ENCODE measurements at places on chromosomes 12 and 14.
A peak's percentile ranks its signal among the peaks of the same experiment; 100 is the strongest.

GRCh38 chr14:75657331-75657730, 3.3 kb downstream of the ERG28 start:
- H3K36me3 ChIP-seq = peaks cover 39% of the 10 kb centered on the region
- H3K27ac ChIP-seq = no peak overlapping the region

DNA sequence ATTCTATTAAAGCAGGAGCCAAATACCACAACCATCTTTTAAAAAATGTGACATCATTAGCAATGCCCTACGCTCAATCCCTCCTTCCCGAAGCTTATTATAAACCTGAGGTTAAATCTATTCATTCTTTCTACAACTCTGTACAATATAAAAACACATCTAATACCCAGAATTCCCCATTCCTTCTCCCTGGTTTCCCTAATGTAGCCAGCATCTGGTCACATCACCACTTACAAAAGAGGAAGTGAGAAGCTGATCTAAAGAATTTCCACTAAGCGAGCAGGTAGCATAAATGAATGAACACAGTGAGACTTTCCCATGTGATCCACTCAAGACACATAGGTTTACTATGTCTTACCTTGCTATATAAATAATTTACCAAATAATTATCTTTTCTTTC, 90.4 kb downstream of the LRP6 start:
- peaks cover 62% of the 10 kb centered on the region for H3K27me3 ChIP-seq
- no peaks in the 10 kb centered on the region for H3K36me3 ChIP-seq
- H3K4me1 ChIP-seq = peaks cover 13% of the 10 kb centered on the region
- no peak overlapping the region for H3K27ac ChIP-seq
- no peak overlapping the region for H3K4me3 ChIP-seq
- DNase-seq = no peak

GRCh38 chr12:131112021-131112420, 158.3 kb downstream of the ADGRD1 start:
- no peak for DNase-seq
- H3K27me3 ChIP-seq = no peaks in the 10 kb centered on the region
- H3K4me1 ChIP-seq = no peaks in the 10 kb centered on the region

DNA sequence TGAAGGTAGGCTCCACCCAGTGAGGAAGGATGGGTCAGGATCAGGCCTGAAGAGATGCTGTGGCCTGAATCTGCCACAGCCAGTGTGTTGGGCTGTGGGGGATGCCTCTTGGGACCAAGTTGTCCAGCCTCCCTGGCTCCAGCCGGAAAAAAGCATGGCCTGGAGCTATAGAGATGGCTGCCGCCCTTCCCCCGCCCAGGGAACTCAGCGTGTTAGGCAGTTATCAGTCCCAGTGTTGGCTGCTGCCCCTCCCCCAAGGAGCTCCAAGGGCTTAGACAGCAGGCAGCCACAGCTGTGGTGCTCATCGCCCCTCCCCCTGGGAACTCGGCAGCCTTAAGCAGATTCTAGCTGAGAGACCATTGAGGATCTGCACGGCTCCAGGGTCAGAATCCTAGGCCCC, 158.0 kb downstream of the CAPZA3 start:
- H3K36me3 ChIP-seq = no peaks in the 10 kb centered on the region
- H3K4me1 ChIP-seq = no peaks in the 10 kb centered on the region
- peaks cover 1% of the 10 kb centered on the region for H3K27me3 ChIP-seq
- DNase-seq = no peak
- no peak overlapping the region for H3K27ac ChIP-seq

DNA sequence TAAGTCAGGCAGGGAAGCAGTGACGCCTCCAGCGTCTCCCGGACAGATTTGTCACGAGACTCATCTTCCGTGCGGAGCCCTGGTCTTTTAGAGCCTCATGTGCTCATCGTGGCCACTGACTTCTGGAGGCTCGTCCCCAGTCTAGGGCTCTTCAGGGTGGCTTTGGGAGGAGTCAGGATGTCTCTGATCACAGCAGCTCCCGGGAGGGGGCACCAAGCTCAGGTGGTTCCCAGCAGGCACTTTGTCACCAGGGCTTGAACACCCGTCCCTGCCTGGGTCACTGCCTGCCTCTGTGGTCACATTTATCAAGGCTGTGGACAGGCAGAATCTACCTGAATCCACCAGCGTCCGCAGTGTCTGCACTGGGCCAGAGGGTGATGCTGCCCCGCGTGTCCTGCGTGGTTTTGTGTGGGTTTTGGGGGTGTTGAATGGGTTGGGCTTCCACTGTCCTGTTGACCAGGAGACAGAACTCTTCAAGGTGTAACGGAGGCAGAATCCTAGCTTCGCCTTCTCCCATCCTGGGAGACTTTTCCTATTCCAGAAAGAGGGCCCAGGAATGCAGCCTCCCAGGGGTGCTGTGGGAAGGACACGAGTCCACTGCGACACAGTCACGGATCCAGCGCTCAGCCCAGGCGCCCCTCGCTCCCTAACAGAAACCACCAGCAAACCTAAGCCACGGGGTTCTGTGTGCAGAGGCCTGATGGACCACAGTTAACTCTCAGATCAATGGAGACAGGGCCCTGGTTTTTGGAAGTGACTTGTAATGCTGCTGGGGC, 132.3 kb downstream of the ADGRD1 start:
- no peaks in the 10 kb centered on the region for H3K4me1 ChIP-seq
- H3K27ac ChIP-seq = no peak overlapping the region
- no peaks in the 10 kb centered on the region for H3K36me3 ChIP-seq
- no peak for DNase-seq

DNA sequence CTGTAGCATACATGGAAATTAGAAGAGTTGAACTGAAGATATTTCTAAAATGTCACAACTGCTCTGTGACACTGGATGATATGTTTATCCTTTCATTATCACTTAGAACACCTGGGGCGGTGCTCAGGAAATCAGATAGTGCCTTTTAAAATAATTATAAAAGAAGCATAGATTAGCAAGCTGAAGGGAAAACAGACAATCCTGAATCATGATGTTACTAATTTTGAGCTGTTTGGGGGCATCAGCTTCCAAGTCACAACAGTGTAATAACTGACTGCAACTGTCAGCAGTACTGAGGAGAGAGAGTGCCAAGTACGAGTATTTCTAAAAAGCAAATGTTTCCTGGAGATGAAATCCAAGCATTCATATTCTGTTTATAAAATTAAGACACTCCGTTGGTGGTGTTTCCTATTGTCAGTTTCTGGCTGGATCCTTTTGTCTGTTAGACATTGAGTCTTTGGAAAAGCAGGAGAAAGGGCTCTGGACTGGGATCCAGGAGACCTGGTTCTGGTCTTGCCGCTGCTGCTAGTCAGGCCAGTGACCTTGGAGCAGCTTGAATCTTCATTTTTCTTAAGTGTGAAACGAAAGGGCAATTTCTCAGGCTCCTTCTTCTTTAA, 380.1 kb downstream of the EGLN3 start:
- H3K36me3 ChIP-seq = no peaks in the 10 kb centered on the region
- H3K27ac ChIP-seq = no peak overlapping the region
- no peaks in the 10 kb centered on the region for H3K27me3 ChIP-seq
- no peak for DNase-seq

DNA sequence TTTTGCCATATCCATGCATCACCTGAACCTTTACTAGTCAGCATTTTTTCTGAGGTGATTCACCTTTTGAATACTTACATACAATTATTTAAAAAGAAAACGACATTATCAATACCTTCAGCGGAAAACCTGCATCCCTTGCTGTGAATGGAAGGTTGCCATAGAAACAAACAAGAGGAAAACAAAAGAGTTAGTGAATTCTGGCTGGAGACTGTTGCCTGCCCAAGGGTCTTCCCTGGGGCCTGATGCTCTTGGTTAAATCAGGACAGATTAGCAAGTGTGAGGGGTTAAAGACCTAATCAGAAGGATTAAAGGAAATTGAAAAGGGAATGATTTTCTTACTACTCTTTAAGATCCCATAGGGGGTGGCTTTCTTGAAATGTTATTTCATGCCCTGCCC, 96.0 kb upstream of the WSCD2 start:
- no peak for DNase-seq
- H3K36me3 ChIP-seq = no peaks in the 10 kb centered on the region
- H3K4me1 ChIP-seq = peaks cover 2% of the 10 kb centered on the region
- no peaks in the 10 kb centered on the region for H3K27me3 ChIP-seq
- no peak overlapping the region for H3K4me3 ChIP-seq
- H3K27ac ChIP-seq = no peak overlapping the region

DNA sequence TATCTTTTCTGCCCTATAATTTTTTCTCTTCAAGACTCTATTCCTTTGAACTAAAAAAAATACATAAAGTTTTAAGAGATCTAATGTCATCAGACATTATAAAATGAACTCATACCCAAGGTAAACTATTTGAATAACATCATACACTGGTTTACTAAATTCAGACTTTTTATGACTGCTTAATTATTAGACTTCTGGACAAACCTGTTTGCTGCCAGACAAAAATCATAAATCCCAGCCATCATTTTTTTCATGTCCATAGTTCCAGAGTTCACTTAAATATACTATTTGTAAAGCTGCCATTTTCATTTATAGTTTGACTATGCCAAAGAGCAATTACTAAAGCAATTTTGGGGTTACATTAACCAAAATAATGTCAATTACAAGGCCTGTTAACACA, 34.0 kb downstream of the USP44 start:
- H3K27ac ChIP-seq = no peak overlapping the region
- no peak for DNase-seq
- H3K27me3 ChIP-seq = no peaks in the 10 kb centered on the region
- H3K4me3 ChIP-seq = no peak overlapping the region
- H3K36me3 ChIP-seq = peaks cover 26% of the 10 kb centered on the region

- peaks cover 10% of the 10 kb centered on the region for H3K4me1 ChIP-seq
- no peaks in the 10 kb centered on the region for H3K36me3 ChIP-seq
- DNase-seq = peak; percentile 21
- peak overlapping the region; percentile 43 for H3K4me3 ChIP-seq
- no peak overlapping the region for H3K27ac ChIP-seq
Measured at GRCh38 chr12:25436206-25437030, 116.7 kb downstream of the LMNTD1 start.

- peaks cover 5% of the 10 kb centered on the region for H3K4me1 ChIP-seq
- DNase-seq = peak; percentile 83
- no peak overlapping the region for H3K27ac ChIP-seq
- no peak overlapping the region for H3K4me3 ChIP-seq
Measured at GRCh38 chr12:69290545-69291277, 51.3 kb downstream of the CPSF6 start.

GRCh38 chr14:72097173-72097783, 165.0 kb downstream of the RGS6 start:
- H3K4me3 ChIP-seq = no peak overlapping the region
- H3K27me3 ChIP-seq = peaks cover 19% of the 10 kb centered on the region
- no peaks in the 10 kb centered on the region for H3K36me3 ChIP-seq
- no peak for DNase-seq
- peaks cover 13% of the 10 kb centered on the region for H3K4me1 ChIP-seq
- H3K27ac ChIP-seq = no peak overlapping the region

GRCh38 chr12:11759494-11759878, 110.0 kb downstream of the ETV6 start:
- no peaks in the 10 kb centered on the region for H3K27me3 ChIP-seq
- H3K4me1 ChIP-seq = peaks cover 32% of the 10 kb centered on the region
- peaks cover 33% of the 10 kb centered on the region for H3K36me3 ChIP-seq
- DNase-seq = no peak
- H3K27ac ChIP-seq = no peak overlapping the region

DNA sequence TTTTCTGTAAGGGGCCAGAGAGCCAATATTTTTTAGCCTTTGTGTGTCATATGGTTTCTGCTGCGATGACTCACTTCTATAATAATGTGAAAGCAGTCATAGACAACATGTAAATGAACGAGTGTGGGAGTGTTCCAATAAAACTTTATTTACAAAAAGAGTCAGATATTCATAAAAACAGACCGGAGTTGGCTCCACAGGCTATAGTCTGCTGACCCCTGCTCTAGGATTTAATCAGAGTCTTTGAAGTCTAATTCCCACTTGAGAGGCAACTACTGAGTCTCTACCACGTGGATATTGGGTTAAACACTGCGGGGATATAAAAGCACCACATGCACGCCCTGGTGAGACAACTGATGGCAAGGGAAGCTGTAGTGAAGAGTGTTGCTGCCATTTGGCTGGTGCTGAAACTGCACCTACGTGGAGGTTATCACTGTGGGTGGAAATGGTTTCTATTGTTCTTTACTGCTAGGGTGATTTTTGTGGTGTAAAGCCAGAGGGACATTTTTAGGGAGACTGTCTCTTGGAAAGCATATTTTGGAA, 3.6 kb upstream of the NINJ2 start:
- H3K4me3 ChIP-seq = peak overlapping the region; percentile 48
- H3K36me3 ChIP-seq = no peaks in the 10 kb centered on the region

DNA sequence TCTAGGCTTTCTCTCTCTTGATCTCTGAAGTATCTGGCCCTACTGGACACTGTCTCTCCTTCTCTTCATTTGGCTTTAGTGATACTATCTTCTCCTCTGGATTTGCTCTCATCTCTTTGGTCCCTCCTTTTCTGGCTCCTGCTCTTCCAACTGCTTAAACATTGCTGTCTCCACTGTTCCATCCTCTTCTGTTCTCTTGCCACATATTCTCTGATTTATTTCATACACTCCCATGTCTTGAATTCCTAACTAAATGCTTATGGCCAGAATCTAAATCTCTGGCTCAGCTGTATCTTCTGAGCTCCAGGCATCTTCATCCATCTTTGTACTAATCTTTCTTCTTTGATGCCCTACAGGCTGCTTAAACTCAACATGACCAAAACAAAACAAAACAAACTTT, 25.5 kb upstream of the PCED1B start:
- no peaks in the 10 kb centered on the region for H3K4me1 ChIP-seq
- no peak for DNase-seq
- H3K27me3 ChIP-seq = no peaks in the 10 kb centered on the region
- H3K27ac ChIP-seq = no peak overlapping the region
- H3K36me3 ChIP-seq = peaks cover 6% of the 10 kb centered on the region

- no peaks in the 10 kb centered on the region for H3K27me3 ChIP-seq
- H3K27ac ChIP-seq = peak overlapping the region; percentile 89
- peaks cover 31% of the 10 kb centered on the region for H3K4me1 ChIP-seq
- H3K4me3 ChIP-seq = peak overlapping the region; percentile 97
- peak; percentile 57 for DNase-seq
- H3K36me3 ChIP-seq = peaks cover 9% of the 10 kb centered on the region
Measured at GRCh38 chr12:50166799-50167048, 445 bp downstream of the CERS5 start.

DNA sequence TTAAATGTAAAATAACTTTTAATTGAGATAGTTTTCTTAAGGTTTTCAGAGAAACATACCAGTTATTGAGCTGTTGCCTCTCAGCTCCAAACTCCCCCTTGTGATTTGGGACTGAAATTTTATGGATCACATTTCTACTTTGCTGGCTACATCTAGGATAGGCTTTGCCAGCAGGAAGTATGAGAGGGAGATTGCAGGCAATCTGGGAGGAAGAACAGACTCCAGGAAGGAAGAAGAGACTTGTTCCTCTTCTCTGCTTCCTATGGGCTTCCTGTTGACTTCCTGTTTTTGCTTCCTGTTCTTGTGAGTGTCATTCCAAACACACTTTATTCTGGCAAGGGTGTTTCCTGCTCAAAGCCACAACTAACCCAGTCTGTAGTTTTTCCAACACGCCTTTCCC, 312.9 kb downstream of the ITPR2 start:
- H3K27ac ChIP-seq = no peak overlapping the region
- no peak overlapping the region for H3K4me3 ChIP-seq
- H3K4me1 ChIP-seq = peaks cover 16% of the 10 kb centered on the region
- H3K27me3 ChIP-seq = no peaks in the 10 kb centered on the region
- peaks cover 14% of the 10 kb centered on the region for H3K36me3 ChIP-seq

Data from activated CD4-positive, alpha-beta memory T cell treated with anti-CD3 and anti-CD28 coated beads, Interleukin-2, amount 10 ng/mL, durations not matched to agents 7 days and 5 days (primary cell).